ENCODE measurements at places on chromosomes 2 and 18.

DNA sequence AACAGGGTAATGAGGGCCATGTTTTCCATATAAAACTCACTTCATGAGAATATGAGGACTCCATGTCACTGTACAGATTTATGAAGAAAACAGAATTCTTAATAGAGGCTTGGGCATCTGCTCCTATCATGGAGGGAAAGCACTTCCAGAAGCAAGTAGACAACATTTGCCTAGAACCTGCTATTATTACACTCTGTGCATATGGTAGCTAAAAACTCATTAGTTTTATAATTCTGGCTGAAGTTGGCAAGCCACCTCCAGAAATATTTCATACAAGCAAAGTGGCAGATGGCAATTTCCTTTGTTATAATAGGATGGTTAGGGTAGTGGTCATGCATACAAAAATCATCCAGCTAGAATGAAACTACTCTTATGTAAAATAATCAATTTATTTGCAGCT lies 65.8 kb upstream of the TLK1 start:
- DNase-seq = no peak

- no peak for DNase-seq
Measured at GRCh38 chr2:208248601-208249000, 6.3 kb downstream of the IDH1 start.

DNA sequence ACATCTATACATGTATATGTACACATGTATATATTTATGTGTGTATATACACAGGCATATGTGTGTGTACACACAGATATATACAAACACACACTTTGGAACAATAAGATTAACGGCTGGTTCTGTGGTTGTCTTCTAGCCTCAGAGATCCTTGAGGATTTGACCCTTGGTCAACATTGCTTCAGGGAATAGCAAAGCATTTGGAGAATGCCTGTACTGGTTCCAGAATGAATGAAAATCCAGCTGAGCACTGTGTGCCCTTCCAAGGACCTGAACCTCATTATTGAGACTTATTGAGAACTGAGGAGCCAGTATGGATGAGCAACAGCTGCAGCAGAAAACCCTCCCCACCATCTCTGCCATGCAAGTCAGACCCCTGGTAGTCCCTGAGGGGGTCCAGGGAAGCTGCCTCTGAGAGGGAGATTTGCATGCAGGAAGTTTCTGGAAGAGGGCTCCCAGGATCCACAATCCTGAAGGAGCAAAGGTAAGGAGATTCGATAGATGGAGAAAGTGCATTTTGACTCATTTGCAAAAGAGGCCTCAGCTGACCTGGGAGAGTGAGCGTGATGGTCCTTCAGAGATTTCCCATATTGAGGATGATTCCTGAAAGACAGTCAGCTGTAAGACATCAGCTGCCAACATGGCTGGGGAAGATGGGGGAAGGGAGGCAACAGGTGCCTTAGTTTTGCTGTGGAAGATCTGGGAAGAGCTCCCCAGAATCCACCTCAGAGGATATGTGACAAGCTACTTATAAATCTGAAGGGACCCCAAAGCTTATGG lies 166.6 kb upstream of the NCKAP5 start:
- no peak for DNase-seq

DNA sequence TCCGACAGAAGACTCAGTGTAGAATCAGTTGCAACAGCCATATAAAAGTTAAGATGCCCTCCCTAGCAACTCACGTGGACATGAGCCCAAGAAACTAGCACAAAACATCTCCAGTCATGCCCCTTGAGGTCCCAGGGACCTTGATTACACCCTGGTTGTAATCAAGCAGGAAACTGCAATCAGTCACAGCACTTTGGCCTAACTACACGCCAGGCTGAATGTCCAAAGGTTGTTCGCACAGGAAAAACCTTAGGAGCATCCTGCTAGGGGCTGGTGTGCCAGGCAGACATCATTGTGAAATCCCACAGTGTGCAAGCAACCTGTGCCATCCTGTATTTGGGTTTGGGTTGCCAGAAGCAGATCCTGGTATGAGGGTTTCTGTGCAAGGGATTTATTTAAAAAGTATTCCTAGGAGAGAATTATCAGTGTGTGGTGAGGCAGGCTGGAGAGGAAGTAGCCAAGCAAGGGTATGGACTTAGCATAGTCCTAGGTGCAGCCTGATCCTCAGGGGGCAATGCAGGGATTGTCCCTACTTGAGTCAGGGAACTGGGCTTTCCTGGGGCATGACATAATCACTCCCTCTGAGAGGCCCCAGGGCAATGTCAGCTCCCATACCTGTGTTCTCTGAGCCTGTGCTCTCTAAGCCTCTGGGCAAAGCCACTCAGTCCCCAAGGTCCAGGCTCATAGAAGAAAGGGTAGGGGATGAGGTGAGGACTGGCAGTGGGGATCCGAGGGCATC lies 17.8 kb upstream of the SULT1C2 start:
- DNase-seq = no peak

- DNase-seq = no peak
Measured at GRCh38 chr18:22228976-22229375, 59.6 kb downstream of the GATA6 start.

DNA sequence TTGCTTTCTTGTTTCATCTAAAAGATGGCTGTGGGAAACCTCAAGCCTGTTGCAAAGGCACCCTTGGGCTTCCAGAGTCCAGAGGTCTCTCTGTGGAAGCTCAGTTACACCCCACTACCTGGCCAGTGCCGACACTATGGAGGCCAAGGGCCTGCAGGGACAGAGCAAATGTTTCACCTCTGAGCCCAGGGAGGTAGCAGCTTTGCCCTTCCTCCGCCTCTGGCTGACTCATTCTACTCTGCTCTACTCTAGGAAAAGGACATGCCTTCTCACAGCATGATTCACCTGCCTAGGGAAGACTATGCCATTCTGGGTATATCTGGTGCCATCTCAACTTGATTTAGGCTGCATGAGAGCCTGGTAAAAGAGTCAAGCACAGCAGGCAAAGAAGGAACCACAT lies 12.2 kb downstream of the MYOM1 start:
- DNase-seq = no peak
